LNCaP clone FGC (cell line): ENCODE measurements at places on chromosomes 2 and 18.

- no peak for DNase-seq
These were observed 89.4 kb downstream of the SCN3A start for GRCh38 chr2:165114346-165114939.

DNA sequence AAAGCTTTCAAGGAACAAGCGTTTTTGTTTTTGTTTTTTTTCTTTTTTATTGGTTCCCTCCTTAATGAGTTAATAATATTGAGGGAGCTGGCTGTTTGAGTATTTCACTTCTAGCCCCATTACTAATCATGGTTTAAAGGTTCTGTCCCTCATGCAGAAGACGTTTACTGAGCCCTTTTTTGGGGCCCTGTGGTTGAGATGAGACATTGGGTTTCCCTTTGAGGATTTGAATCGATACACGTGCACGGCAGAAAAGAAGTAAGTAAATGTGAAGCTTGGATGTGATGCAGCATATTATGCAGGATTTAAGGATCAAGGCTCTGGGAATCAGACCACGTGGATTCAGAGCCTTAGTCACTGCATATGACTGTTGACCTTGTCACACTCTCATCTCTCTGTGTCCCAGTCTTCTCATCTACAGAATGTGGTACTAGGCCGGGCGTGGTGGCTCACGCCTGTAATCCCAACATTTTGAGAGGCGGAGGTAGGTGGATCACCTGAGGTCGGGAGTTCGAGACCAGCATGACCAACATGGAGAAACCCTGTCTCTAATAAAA is 1.0 kb upstream of the CHST10 start:
- no peak for DNase-seq

- DNase-seq: peak; percentile 7
These were observed 35.2 kb downstream of the TMEM163 start for GRCh38 chr2:134683561-134684112.

DNA sequence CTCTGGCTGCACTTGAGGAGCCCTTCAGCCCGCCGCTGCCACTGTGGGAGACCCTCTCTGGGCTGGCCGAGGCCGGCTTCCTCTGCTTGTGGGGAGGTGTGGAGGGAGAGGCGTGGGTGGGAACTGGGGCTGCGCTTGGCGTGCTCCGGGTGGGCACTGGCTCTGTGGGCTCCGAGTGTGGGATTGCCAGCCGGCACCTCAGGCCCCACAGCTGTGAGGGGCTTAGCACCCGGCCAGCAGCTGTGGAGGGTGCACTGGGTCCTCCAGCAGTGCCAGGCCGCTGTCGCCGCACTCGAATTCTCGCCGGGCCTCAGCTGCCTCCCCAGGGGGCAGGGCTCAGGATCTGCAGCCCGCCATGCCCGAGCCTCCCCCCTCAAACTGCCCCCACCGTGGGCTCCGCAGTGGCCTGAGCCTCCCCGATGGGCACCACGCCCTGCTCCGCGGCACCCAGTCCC is 808.0 kb upstream of the SOX11 start:
- no peak for DNase-seq

DNA sequence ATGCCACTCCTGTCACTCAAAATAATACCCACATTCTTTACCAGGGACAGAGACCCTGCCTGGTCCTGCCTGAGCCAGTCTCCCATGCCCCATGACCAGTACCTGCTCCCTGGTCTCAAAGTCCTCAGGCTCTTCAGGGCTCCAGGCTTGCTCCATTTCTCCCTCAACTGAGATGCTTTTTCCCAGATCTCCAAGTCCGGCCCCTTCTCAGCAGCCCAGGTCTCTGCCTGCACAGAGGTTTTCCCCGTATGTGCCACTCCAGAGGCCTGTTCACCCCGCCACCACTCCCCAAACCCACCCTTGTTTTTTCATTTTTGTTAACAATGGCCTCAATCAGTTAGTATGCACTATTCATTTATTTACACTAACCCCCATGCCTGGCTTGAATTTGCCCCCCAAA is 499.5 kb upstream of the MYT1L start:
- DNase-seq: no peak

DNA sequence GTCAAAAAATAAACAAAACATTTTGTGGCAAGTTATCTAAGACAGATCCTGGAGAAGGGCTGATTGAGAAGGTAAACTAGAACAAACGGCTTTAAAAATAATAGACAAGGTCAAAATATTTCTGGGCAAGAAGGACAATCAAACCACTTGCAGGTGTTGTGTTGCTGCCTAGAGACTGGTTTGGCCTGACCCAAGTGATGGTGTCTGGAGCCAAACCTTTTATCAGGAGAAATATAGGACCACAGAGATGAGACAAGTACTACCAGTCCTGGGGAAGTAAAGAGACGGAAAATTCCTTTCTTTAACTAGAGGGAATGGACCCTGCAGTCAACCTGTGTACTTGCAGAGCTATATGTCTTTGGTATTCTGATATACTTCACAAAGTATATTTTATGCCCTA is 44.2 kb downstream of the PLCL1 start:
- no peak for DNase-seq

GRCh38 chr2:117359266-117359914 is 455.1 kb upstream of the DDX18 start:
- DNase-seq: no peak

- DNase-seq: no peak
These were observed 416.5 kb downstream of the MEIS1 start for GRCh38 chr2:66851449-66851872.

DNA sequence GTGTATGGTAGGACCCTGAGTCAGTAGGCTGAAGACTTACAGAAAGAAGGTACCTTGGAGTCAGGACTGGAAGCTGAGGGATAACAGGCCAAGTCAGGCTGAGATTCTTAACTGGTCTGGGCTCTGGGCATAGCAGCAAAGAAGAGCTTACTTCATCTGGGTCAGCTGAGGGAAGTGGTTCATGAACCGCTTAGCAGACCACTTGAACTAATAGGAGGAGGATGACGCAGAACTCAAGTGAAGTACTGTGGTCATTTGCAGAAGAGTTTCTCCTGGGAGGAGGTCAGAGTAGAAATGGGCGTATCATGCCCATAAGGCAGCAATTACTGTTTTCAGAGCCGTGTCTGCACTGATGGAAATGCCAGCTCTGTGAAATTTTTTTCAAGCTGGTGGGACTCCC is 164.5 kb downstream of the LCLAT1 start:
- no peak for DNase-seq

GRCh38 chr2:26668856-26669750 is 23.4 kb upstream of the KCNK3 start:
- DNase-seq: no peak

GRCh38 chr2:28602751-28603639 is 107.1 kb downstream of the PLB1 start:
- peak; percentile 68 for DNase-seq

GRCh38 chr2:230778350-230779063 is 65.9 kb downstream of the CAB39 start:
- no peak for DNase-seq

DNA sequence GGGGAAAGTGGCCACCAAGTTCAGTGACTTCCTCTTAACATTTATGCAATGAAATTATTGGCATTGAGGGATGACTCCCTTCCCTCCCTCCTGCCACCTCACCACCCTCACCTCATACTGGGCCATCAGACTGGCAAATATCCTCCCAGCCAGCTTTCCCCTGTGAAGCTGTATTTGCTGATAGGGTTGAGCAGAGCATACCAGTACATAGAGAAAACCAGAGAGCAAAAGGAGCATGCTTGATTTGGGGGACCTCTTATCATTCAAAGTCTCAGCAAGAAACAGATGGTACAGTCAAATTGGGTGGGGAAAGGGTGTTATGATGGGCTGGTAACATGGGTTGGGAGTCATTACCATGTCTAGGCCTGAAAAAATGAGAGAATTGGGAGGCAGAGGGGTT is 19.1 kb upstream of the B3GNT2 start:
- no peak for DNase-seq
